HuH-7 (cell line): ENCODE measurements at places on chromosomes 2 and 18.

GRCh38 chr2:10042301-10043161, 819 bp upstream of the KLF11 start:
- DNase-seq: no peak

- no peak for DNase-seq
Observed at GRCh38 chr2:182248362-182248761, 178.5 kb downstream of the PDE1A start.

DNA sequence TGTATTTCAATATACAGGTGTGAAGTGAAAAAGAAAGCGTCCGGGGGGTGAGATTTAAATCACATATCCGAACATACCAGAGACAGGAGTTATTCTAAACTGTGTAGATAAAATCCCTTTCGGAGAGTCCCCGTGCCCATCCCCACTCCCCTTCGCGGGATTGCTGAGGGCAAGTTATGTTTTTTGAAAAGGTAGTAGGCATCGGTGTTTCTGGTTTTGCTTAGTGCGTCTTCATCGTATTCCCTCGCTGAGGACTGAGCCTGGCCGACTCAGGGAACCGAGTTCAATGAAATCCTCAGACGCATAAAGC, 583.4 kb downstream of the ZEB2 start:
- no peak for DNase-seq

DNA sequence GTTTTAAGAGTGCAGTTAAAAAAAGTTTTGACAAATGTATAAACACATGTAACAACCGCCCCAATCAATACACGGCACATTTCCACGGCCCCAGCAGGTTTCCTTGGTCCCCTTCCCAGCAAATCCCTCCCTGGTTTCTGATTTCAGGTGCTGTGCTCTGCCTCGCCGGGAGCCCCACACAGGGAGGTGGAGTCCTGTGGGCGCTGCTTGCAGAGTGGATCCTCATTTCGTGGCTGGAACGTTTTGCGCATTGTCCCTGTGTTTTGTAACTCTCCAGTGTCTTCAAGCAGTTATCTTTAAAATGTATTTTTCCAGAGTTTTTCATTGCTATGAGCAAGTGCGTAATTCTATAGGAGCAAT, 124.8 kb downstream of the GALR1 start:
- DNase-seq: no peak

- no peak for DNase-seq
Observed at GRCh38 chr18:46321955-46322354, 217.8 kb downstream of the HAUS1 start.

DNA sequence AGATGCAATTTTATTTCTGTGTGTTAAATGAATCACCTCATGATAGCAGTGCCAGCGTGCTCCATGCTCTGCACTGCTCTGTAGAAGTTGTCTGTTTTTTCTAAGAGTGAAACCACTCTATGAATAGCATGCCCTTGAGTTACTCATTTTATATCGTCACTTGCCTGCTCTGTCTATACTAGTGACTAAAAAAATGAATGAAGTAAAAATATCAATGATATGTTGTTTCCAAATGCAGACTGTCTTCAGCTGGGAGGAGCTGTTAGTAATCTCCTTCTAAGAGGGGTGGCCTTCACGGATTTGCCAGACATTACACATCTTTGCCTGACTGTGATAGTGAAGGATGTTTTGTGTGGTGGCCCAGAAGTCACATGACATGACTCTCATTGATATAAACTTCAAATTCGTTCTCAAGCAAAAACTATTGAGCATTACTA, 852.1 kb downstream of the CNTNAP5 start:
- DNase-seq: no peak

GRCh38 chr2:138421315-138421970, 80.1 kb upstream of the SPOPL start:
- no peak for DNase-seq

GRCh38 chr2:191693778-191694177, 15.8 kb downstream of the NABP1 start:
- no peak for DNase-seq

- DNase-seq: no peak
Observed at GRCh38 chr18:41482501-41482900, 472.5 kb upstream of the PIK3C3 start.

DNA sequence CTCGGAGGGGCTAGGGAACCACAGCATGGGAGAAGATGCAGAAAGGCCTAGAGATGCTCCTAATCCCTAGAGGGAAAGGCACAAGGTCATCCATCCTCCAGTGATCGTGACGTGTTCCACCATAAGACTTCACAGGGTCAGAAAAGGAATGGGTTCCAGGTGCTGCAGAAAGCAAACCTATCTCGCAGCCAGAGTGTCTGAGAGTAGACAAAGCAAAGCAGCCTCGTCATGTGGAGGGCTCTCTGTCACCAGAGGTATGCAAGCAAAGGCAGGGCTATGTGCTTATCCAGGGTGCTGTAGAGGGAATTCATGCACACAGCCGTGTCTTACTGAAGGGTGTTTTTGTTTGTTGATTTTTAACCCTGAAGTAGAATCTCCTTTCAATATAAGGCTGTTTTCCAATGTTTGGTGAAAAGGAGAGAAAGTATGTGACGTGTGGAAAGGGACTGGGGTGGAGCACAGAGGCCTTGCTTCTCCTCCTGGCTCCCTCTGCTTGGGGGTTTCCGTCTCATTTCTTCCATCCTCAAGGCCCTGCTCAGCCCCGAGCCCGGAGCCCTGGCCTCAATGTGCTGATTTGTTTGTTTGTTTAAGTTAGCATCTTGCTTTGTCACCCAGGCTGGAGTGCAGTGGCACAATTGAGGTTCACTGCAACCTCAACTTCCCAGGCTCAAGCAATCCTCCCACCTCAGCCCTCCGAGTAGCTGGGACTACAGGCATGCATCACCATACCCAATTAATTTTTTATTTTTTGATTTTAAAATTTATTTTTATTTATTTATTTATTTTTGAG, 3.0 kb downstream of the GPR55 start:
- no peak for DNase-seq

GRCh38 chr2:36165132-36165531, 190.4 kb upstream of the CRIM1 start:
- DNase-seq: no peak

- no peak for DNase-seq
Observed at GRCh38 chr2:185785156-185785555, 46.6 kb downstream of the FSIP2 start.

GRCh38 chr2:156405586-156405985, 30.6 kb upstream of the GPD2 start:
- peak; percentile 62 for DNase-seq

DNA sequence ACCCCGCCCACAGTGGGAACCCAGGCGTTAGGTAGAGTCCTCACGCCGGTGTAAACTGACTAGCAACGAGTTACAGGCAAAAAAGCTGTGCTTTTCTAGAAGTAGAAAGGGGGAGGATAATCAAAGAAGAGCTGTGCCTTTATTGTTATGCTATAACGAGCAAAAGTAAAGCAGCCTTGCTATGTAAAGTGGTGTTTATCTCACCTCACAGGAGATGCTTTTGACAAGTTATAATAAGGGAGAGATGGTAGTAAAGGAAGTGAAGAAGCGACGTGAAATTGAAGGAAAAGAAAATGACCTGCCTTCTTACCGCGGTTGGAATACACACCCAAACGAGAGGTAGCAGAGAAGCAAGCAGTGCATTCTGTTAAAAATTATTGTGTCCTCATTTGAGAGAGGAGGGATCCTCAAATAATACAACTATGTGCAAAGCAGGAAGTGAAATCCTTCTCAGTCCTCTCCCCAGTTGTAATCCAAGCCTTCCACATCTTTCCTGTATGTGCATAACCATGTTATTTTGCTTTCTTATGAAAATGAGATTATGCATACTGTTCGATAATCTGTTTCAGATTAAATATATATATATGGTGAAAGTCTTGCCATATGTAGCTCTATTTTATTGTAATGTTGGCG, 962 bp downstream of the TANK start:
- no peak for DNase-seq

DNA sequence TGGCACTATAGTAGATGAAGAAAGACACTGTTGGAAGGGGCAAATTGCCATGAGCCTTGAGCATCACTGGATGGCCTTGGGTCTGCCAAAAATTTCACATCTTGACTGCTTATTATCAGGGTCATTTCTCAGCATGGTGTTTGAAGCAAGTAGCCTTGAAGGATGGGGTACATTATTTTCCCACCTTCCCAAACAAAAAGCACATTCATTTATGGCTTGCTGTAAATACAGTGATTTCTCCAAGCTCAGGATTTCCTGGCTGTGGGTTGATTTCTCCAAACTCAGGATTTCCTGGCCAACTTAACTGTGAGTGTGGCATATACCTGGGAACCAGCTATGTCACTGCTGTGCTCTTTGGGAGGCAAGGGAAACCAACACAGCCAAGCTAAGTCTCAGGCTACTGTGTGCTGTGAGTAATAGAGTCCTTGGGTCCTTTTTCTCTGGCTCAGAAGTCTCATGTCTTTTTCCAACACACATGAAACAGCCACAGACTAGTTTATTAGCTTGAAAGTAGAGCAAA, 116.6 kb downstream of the SPHKAP start:
- no peak for DNase-seq

- DNase-seq: no peak
Observed at GRCh38 chr2:240964704-240965295, 33.6 kb upstream of the SNED1 start.

DNA sequence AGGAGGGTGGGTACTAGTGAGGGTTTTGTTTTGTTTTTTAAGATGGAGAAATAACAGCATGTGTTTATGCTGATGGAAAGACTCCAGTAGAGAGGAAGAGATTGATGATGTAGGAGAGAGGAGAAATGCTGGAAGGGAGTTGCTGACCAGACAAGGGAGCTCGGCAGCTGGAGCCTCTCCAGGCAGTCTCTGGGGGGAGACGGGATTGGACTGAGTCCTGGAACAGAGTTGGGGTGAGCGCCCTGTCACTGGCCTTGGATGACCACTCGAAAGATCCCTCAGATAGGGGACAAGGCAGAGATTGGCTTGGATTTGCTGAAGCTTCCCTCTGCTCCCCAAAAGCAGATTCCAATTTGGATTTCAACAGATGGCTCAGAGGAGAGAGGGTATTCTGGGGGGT, 197.7 kb downstream of the NAPG start:
- DNase-seq: no peak

DNA sequence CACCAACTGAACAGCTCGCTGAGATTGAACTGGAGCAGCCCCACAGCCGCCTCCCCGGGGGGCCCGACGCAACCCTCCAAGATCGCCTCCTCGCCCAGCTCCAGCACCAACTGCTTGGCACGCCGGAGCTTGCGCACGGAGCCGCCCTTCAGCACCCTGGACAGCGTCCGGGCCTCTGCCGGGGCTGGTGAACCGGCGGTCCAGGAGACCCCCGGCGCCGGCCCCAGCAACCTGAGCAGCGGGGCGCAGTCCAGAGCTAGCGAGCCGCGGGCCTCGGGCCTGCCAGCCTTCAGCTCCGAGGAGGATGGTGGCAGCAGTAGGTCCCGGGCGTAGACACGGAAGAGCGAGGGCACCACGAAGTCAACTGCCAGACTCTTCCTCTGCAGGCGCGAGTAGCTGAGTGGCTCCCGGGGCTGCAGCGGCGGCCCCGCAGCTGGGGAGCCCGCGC, 1.2 kb downstream of the ALK start:
- peak; percentile 48 for DNase-seq

- DNase-seq: no peak
Observed at GRCh38 chr2:169768262-169768995, 30.2 kb upstream of the SSB start.

DNA sequence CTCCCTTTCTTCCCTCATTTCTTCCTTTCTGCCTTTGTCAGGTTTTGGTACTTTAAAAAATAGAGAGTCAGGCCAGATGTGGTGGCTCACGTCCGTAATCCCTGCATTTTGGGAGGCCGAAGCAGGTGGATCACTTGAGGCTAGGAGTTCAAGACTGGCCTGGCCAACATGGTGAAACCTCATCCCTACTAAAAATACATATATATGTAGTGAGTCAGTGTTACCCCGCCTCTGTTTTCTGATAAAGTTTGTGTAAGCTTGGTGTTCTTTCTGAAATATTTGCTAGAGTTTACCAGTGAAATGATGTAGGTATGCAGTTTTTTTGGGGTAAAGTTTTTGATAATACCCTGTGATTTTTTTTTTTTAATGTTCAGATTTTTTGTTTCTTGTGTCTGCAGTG, 58.8 kb downstream of the DGKD start:
- no peak for DNase-seq

- no peak for DNase-seq
Observed at GRCh38 chr18:6057604-6058003, 162.3 kb upstream of the TMEM200C start.

DNA sequence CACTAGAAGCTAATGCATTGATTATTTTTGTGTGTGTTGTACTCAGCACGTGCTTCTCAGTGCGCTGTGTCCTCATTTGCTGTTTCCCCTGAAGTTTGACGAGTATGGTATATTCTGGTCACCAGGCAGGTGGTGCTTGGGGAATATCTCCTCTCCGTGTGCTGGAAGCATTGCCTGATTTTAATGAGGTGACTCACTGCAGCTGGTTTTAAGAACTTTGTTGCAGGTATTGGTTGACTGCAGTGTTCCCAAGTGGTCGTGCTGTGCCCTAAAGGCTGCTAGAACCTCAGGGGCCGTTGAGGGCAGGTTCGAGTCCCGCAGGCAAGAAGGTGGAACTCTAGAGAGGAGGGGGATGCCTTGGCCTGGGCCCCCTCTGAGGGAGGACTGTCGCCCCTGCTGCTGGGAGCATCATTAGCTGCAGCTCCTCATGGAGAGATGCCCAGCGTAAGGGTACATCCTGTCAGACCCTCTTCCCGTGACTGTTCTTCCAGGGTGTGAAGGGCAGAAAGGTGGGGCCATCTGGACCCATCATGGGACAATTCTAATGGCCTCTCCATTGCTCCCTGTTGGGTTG, 82.6 kb downstream of the AGAP1 start:
- DNase-seq: no peak
